ENCODE measurements at places on chromosomes 6 and 20.

GRCh38 chr6:132122176-132122575 is 171.0 kb upstream of the CCN2 start:
- no peak for DNase-seq

- DNase-seq = no peak
These were observed 39.5 kb upstream of the MCUR1 start for GRCh38 chr6:13853871-13854270.

GRCh38 chr6:26367114-26367513 is 2.1 kb downstream of the BTN3A2 start:
- DNase-seq = no peak

DNA sequence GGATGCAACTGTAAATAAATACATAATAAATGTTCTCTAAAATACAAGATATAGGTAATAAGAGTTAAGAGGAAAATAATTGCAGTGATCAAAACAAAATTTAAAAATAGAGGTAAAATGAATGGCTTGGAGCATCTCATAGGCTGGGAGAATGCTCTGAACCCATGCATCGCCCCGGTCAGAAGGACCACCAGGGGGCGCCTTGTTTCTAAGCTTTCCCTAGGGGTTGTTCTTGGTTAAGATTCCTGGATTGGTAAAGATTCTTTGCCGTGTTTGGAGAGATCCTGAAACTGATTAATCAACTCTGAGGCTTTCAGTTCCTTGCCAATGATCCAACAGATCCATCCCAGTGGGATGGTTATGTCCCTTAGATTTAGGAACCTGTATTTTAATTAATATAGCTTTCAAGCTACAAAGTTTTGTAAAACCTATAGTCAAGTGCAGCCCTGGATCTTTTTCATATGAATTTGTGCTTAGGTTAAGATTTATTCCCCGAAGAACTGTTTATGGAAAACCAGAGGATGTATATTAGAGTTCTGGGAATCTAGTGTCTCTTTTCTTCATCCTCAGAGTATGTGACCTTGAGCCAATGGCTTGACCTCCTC is 45.3 kb upstream of the PRELID3B start:
- DNase-seq = peak; percentile 57

DNA sequence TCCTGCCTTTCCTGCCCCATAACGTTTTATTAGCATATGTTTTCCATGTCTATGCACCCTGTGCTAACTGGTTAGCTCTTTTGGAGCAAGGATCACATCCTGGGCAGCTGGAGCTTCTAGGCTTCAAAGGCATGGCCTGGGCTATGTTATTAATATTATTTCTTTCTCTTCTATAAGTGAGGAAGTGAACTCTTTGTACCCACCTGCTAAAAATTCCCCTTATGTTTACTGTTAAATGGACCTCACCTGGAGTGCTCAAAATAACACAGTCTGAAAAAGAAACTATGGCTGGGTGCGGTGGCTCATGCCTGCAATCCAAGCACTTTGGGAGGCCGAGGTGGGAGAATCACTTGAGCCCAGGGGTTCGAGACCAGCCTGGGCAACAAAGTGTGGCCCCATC is 97.8 kb downstream of the TNFAIP3 start:
- DNase-seq = no peak

DNA sequence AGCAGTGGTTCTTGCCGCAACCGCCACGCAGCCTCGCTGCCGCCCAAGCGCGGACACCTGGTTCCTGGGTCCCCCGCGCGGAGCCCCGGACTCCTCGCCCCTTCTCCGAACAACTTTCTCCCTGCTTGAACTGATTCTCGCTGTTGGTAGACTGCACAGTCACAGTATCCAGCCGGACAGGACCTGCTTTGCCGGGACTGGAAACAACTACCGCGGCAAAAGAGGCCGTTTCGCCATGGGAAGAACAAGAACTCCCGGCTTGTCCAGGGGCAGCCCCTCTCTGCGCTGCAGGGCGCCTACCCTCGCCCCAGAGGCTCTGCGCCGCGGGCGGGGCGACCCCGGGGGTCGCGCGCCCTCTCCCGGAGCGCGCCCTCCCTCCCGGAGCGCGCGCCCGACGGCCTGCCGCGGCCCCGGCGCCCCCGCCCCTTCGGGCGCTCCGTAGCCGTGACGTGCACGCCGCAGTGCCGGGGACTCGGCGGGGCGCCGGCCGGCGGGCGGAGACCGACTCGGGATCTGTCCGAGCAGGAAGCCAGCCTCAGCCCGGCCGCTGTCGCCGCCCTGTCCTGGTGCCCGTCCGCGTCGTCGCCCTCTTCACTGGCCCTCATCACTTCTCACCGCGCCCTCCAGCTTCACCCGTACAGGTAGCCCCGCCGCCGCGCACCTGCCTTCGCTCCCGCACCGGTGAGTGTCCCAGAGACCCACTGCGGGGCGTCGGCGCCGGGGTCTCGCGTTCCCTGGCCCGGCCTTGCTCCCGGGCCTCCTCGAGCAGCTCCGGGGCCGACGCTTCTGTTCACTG is at the start of gene MYO6:
Gene MYO6 (plus strand): TSS at position 497 of the 796 bp plus-strand sequence. CDS start 68,309 bp downstream, outside the sequence.
- DNase-seq = no peak

DNA sequence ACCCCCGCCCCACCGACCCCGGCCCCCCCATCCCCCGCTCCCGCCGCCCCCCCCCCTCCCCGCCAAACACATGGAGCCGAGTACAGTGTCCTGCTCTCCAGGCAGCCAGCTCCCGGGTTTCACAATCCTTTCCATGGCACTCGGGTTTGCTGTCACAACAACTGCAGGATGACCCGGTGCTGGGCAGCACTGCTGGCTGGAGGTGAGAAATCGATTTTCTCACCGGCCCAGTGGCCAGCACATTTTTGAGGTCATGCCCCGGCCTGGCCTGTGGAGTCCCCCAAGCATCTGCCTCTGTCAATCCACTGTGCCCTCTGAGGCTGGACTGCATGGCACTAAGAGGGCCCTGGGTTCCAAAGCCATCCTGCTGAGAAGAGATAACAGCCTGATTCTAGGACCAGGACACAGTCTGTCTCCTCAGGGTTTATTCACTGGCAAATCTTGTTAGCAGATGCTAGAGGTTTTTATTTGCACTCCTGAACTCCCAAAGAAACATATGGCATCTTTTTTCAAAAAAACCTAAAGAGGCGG is 129.5 kb downstream of the NFATC2 start:
- DNase-seq = no peak

Measured in amniotic stem cell (primary cell).